ENCODE measurements at places on chromosomes 12 and 14.
A peak's percentile ranks its signal among the peaks of the same experiment; 100 is the strongest.

GRCh38 chr14:98325761-98326160 lies 946.2 kb downstream of the BCL11B start:
- no peak for DNase-seq

DNA sequence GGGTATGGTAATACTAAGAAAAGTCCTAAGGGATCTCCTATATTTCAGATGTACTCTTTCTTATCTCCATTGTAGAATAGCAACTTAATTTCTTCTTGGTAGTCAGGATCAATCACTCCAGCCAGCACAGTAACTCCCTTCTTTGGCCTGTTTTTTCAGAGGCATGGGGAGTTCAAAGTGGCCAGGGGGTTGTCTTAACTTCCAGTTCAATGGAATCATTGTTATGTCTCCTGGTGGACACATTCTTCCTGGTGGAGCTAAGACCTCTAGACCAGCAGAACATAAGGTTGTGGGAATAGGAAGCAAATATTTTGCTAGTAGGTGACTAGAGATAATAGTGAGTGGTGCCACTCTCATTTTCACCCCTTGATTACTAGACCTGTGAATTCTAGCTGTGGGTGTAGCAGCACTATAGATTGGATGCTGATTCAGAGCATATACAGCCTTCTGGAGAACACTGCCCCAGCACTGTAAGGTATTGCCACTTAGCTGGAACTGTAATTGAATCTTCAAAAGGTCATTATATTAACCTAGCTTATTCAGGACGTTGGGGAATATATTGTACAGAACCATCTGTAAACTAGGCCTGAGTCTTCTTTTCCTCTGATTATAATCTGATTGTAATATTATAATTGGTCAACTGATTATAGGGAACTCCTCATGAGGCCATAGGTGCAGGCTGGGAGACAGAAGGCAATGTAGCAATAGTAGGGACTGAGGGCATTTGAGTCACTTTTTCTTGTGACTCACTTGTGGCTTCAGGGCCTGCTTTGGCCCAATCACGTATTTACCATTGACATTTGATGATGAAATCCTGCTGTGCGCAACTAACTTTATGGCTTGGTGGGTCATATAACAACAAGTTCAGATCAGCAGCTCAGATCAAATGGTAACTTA lies 60.2 kb upstream of the ATP2B1 start:
- no peak for DNase-seq

DNA sequence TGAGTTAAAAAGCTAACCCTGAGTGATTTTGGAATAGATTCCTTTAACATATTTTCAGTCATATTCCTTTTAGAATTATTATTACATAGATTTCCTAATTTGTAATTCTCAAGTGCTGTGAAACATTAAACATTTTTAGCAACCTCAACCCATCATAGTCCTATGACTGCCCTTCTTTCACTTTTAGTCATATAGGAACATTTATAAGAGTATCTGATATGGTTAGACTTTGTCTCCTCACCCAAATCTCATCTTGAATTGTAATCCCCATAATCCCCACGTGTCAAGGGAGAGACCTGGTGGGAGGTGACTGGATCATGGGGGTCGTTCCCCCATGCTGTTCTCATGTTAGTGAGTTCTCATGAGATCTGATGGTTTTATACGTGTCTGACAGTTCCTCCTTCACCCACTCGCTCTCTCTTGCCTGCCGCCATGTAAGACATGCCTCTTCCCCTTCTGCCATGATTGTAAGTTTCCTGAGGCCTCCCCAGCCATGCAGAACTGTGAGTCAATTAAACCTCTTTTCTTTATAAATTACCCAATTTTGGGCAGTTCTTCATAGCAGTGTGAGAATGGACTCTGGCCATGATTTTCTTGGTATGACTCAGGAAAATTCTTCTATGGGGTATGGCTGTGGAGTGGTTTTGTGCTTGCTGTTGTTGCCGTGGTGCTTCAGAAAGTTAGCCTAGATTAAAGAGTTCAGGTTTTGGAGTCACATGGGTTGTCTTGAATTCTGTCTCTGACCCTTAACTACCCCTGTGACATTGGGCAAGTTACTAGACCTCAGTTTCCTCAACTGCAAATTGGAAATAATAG lies 83.9 kb downstream of the FUT8 start:
- DNase-seq, result no peak

DNA sequence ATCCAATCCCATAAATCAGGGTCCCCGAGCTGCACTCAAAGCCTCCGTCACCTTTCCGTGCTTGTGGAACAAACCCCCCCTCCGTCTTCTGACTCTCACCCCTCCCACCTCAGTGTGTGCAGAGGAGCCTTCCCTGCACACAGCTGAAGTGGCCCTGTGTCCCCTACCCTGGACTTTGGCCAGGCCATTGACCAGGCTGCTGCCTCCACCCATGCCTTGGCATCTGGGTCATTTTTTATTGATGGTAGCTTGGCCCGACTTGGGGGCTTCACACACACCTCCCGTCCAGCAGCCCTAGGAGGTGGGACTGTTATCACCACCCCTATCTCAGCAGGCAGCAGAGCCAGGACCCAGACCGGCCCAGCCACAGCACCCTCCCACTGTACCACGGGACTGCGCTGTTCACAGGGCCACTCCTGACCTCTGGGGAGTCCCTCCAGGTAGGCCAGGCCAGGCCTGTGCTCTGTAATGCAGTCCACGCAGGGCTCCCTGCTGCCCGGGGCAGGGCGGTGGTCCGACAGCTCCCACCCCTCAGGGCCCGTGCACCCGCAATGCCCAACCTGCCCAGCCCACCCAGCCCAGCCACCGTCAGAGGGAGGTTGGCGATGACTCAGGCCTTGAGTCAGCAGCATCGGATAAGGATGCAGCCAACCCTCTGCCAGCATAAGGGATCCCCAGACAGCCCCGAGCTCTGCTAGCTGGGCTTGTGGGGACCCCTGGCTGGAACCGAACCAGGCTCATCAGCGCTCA lies 9.2 kb upstream of the INF2 start:
- DNase-seq, result no peak

DNA sequence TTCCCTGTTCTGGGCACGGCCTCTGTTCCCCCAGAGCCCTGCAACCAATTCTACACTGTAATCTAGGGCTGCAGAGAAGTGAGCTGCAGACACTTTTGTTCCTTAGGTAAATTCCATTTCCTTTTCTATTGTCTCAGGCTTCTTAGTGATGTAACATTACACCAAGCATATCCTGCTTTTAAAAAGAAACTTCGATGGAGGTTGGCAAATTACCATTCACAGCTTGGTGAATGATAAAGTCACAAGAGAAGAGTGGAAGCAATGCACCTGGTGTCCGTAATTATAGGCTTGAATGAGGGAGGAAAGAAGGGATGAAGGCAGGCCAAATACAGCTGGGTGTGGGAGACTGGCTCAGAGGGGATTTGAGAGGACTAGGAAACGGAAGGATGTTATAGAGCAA lies 68.6 kb downstream of the PPM1A start:
- DNase-seq, result no peak

- DNase-seq, result no peak
Measured at GRCh38 chr12:70078161-70078560, 165.1 kb upstream of the CNOT2 start.

DNA sequence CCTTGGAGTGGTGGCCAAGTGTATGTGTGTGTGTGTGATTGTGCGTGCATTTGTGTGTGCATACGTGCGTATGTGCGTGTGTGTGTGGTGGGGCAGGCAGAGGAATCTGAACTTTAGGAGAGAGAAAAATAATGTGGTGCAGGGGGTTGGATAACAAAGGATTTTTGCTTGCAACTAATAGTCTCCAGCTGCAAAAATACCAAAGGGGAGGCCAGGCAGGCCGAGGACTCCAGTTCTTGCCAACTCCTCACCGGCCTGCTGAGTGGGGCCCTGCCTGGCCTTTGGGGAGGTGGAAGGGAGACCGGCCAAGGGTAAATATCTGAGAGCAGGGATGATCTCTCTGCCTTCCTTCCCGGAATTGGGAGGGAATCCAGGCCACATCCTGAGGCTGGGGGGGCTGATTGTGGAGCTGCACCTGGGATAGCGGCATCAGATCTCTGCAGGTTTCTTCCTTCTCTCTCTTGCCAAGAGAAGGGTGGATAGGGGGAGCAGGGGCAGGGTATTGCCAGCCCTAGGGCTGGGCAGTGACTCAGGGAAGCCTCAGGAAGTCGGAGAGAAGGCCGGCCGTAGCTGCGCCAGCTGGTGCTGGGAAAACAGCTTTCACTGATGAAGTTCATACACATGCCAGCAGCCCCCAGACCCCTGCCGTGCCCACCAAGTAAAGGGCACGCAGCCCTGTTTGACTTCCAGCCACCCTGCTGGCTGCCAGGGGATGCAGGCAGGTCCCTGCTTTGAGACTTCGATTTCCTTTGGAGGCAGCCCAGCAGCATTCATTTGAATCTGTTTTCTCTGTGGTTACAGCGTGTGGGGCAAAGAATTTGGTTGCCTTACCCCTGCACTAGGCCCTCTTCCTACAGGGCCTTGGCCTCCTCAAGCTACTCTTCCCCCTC lies 4.6 kb upstream of the LRP1-AS start:
- DNase-seq, result no peak

GRCh38 chr12:71157601-71158233 lies at the start of gene TSPAN8:
TSS of gene TSPAN8 (minus strand) at chr12:71157999. CDS start at chr12:71157678, 321 bp downstream.
- DNase-seq, result no peak

DNA sequence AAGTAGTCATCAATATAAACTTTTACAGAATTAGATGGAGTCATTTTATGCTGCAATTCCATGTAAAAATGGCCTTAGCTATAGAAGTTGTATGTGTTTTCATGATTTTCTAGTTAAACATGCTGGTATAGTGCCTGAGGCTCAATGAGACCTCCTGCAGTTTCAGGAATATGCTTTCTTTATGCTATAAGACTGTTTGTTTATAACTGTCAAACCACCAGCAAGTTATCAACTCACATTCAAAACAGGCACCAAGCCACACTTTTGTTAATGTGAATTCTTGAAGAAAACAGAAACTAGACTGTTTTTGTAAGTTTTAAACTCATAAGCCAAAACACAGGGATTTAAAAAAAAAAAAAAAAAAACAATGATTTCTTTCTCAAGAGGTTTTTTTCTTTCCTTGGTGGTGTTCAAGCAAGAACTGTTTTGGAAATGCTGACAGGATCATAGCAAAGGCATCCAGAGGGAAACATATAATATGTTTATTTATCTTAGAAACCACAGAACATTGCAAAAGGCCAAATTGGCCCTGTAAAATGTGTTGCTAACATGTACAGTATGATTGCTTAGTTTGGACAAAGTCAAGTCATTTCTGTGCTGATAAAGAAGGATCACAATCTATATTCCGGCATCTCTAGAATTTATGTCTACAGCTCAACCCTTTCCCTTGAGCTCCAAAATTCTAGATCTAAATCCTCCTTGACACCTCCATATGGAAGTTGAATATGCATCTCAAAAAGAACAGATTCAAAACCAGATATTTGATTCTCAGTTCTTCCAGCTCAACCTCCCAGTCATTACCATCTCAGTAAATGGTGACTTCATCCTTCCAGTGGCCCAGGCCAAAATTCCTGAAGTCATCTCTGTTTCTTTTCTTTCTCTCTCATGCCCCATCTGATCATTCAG lies 29.0 kb upstream of the LUM start:
- no peak for DNase-seq

- DNase-seq, result no peak
Measured at GRCh38 chr12:115194448-115194847, 510.5 kb upstream of the TBX3 start.

DNA sequence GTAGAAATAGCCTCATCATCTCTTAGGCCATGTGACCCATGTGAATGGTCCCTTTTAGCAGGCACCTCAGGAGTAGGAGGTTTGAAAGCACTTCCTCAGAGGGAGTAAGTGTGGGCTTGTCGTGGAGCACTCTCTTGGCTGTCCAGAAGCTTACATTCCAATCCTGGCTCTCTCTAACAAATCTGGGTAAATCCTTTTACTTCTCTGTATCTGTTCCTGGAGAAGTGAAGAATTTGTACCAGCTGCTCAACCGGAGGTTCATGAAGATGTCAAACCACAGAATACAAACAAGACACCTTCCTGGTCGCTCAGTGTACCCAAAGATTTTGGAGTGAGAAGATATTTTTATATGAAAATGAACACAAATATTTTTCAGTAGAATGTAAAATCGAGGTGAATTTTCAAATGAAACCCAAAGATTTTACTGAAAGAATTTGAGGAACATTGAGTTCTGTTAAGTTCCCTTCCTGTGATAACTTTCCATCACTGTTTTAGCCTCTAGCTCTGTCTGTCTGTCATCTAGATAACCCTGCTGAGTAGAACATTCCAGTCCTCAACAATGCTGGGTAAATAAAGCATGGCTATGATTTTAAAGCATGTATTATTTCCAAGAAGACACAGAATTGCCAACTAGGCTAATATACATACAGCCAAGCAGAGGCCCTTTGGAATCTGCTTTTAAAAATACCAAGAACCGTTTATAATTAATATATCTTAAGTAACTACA lies 263.9 kb upstream of the RGS6 start:
- no peak for DNase-seq

GRCh38 chr12:23028158-23028802 lies 403.3 kb downstream of the ETNK1 start:
- DNase-seq, result no peak

GRCh38 chr12:52267266-52267665 lies 7.2 kb upstream of the KRT86 start:
- no peak for DNase-seq

- DNase-seq, result no peak
Measured at GRCh38 chr12:108403952-108404351, 64.8 kb upstream of the CMKLR1 start.

GRCh38 chr12:9773216-9773877 lies 12.6 kb upstream of the CD69 start:
- DNase-seq, result no peak

- peak; percentile 62 for DNase-seq
Measured at GRCh38 chr12:108696111-108696995, 35.0 kb downstream of the CORO1C start.

GRCh38 chr14:53742233-53742620 lies 214.4 kb downstream of the BMP4 start:
- no peak for DNase-seq

- DNase-seq, result no peak
Measured at GRCh38 chr12:113798552-113798951, 167.6 kb downstream of the RBM19 start.

GRCh38 chr14:40188006-40188405 lies 755.8 kb upstream of the FBXO33 start:
- DNase-seq, result no peak

DNA sequence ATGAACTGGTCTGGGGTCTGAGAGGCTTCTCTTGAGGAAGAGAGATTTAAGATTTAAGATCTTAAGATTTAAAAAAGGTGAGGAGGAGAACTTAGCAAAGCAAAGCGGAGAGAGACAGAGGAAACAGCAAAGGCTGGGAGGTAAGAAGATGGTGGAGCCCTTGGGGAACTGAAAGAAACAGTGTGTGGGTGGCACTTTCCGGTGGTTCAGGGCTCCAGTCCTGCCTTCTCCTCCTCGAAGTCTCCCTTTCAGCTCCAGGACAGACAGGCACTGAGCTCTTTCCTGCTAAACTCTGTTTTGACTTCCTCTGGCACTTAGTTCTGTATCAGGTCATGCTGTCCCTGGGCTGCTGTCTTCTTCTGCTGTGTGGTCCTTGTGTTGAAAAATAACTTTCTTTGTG lies 298.7 kb upstream of the SRRM4 start:
- no peak for DNase-seq

GRCh38 chr12:127970491-127970890 lies 296.5 kb upstream of the TMEM132C start:
- DNase-seq, result no peak

GRCh38 chr12:52156757-52157565 lies 34.9 kb downstream of the KRT80 start:
- DNase-seq, result peak; percentile 91

GRCh38 chr12:124684971-124685688 lies 117.7 kb upstream of the NCOR2 start:
- DNase-seq, result no peak

- no peak for DNase-seq
Measured at GRCh38 chr12:121284551-121285390, 11.7 kb downstream of the CAMKK2 start.

- no peak for DNase-seq
Measured at GRCh38 chr12:122276242-122276641, 9.9 kb upstream of the VPS33A start.

All from activated CD8-positive, alpha-beta memory T cell treated with anti-CD3 and anti-CD28 coated beads, Interleukin-2, amount 50 U/mL, for 48 hours (primary cell).